Effector CD8-positive, alpha-beta T cell (primary cell): ENCODE measurements at places on chromosomes 5 and 9.

- DNase-seq, result no peak
Measured at GRCh38 chr5:95959888-95960666, 1.6 kb downstream of the ELL2 start.

DNA sequence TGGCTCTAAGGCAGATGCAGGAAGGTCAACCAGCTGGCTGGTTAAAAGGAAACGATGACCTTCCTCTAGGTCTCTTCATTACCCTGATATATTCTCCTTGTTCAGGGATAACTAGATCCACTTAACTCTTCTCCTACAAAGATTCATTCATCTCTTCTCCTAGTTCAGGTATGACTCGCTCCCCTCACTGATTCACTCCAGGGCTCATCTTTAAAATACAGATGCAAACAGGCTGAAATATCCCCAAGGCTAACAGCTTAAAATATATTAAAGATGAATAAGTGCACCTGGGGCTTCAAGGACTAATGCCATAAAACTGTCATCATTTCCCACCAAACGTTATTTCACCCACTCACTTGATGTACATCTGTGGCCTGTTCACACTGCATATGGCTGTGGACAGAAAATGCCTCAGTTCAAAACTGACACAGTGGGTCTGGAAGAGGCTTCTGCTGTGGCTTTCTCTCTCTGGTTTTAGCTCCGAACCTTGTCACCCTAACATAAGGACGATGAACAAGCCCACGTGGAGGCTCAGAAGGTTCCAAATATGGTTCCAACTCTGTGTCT, 366.9 kb downstream of the DEPDC1B start:
- no peak for DNase-seq

GRCh38 chr5:22044229-22044628, 808.9 kb downstream of the CDH12 start:
- DNase-seq, result no peak

- no peak for DNase-seq
Measured at GRCh38 chr9:93549611-93550010, 26.8 kb upstream of the PHF2 start.

DNA sequence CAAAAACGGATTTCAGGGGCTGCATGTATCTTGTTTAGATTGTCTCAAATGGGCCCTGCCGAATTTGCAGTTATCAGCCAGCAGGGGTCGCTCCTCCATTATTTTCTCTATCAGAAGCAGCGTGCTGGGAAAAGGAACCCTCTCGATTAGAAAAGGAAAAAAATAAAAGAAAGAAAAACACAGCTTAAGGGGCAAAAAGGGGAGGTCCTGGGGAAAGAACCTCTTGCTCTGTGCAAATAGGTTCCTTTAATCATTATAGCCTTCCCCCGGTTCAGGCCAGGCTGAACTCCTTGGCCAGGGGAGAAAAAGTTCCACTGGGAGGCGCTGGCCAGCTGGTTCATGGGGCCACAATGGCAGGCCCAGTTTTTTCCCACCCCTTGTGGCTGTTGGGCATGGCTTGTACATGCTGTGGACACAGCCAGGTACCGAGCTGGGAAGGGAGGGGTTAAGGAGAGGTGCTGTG, 25.0 kb upstream of the CAPSL start:
- DNase-seq, result no peak

- no peak for DNase-seq
Measured at GRCh38 chr9:88965473-88965872, 25.8 kb upstream of the S1PR3 start.

DNA sequence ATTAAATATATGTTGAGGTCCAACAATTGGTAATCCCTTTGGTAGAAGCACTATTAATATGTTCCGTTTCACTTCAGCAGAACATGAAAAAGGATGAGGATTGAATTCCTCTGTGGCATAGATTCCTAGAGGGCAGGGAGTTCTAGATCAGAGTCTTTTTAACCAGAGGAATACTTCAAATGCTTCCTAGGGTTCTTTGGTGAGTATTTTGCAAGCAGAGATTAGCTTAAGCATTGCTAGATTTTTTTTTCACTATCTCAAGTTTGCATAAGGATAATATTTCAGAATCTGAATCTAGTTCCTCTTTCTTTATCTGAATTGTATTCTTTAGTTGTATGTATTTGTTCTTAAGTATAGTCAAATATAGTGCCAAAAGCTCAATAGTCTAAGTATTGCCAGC, 116.6 kb upstream of the ADAMTSL1 start:
- no peak for DNase-seq

- no peak for DNase-seq
Measured at GRCh38 chr5:119340597-119341218, 15.1 kb upstream of the TNFAIP8 start.

DNA sequence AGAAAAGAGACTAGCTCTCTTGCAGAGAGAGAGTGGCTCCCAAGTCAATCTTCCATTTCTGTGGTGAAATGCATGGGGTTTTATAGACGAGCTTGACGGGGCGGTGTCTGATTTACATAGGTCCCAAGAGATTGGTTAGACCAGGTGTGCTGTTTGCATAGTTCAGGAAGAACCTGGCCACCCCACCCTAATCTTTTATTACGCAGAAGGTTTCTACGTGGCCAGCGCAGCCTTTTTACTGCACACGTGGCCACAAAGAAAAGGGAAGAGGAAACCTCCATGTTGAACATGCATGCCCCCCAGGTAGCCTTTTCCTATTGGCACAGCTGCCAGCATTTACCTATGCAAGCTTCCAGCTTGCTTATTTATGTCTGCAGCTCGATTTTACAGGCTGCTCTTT, 92.1 kb downstream of the CAVIN4 start:
- no peak for DNase-seq

DNA sequence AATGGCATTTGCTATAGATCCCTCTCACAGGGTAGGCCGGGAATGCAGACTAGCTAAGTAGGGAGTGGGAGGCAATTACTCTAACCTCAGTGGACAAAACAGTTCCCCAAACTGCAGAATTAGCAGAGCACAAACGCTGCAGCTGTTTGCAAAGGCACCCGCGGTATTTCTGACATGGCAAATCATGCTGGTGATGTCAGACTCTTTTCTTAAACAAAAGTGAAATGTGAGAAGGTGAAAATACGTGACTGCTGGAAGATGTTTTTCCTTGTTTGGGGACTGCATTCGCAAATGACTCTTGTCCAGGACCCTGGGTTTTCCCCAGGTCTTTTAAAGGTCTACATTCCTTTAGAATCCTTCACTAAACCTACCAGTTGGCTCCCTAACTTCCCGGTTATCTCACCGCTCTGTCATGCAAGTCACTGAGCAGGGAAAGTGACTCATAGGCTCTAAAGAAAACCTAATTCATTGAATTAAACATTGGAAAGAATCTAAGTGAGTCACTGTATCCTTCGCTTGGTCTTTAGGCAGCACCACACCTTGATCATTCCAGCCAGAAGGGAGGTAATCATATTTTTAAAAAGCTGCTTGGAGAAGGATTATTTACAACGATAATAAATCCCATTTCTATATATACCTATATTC, 91.5 kb upstream of the DNAH5 start:
- DNase-seq, result no peak

GRCh38 chr9:82930116-82930515, 132.8 kb downstream of the RASEF start:
- DNase-seq, result no peak

- no peak for DNase-seq
Measured at GRCh38 chr9:94664801-94665200, 25.5 kb upstream of the FBP1 start.

DNA sequence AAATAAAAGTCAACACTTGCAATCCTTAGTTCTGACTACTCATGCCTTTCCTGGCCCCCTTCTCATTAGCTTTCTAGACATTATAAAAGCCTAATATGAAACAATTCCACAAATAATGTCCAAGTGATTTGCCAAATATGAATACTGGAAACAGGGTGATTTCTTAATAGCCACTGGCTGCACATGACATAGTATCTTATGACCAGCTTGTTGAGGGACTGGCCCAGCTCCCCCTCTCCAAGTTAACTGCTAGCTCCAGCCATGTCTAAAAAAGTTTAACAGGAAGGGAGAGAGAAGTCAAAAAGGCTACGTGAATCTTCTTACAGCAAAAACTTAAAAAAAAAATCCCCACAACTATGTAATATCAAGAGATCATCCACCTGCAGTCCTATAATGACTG, 1.5 kb downstream of the CERT1 start:
- DNase-seq, result no peak

- DNase-seq, result no peak
Measured at GRCh38 chr5:24226479-24226878, 418.3 kb downstream of the CDH10 start.

- DNase-seq, result no peak
Measured at GRCh38 chr5:177498013-177498787, 796 bp upstream of the PDLIM7 start.
